IMR-90 (cell line): ENCODE measurements at places on chromosomes 7 and 10. TPM values are rescaled to one million over a fixed set of nuclear protein-coding genes. Genes with fewer than 3 reads are reported as not detected.

DNA sequence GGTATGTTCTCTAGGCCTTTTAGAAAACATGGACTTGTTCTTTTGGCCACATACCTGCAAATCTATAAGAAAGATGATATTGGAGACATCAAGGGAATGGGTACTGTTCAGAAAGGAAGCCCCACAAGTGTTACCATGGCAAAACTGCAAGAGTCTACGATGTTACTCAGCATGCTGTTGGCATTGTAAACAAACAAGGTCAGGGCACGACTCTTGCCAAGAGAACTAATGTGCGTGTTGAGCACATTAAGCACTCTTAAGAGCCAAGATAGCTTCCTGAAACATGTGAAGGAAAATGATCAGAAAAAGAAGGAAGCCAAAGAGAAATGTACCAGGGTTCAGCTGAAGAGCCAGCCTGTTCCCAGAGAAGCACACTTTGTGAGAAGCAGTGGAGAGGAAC is 37.1 kb downstream of the SDK1 start:
- no peaks in the 10 kb centered on the region for H3K27me3 ChIP-seq
- H3K4me3 ChIP-seq: no peak overlapping the region
- no peak overlapping the region for H3K27ac ChIP-seq

DNA sequence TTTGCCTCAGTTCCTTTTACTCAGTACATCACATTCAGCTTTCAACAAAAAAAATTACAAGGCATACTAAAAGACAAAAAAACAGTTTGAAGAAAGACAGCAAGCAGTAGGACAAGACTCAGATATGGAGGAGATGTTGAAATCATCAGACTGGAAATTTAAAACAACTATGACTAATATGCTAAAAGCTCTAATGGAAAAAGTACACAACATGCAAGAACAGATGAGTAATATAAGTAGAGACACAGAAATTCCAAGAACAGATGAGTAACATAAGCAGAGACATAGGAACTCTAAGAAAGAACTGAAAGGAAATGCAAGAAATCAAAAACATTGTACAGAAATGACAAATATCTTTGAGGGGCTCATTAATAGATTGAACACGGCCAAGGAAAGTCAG is 402.6 kb downstream of the NEBL start:
- no peak overlapping the region for H3K27ac ChIP-seq
- H3K4me1 ChIP-seq: no peaks in the 10 kb centered on the region
- H3K4me3 ChIP-seq: no peak overlapping the region

GRCh38 chr10:49310460-49310859 is 11.5 kb downstream of the C10orf71 start:
- no peaks in the 10 kb centered on the region for H3K36me3 ChIP-seq
- H3K4me3 ChIP-seq: no peak overlapping the region
- no peak overlapping the region for H3K27ac ChIP-seq
- no peak for DNase-seq

DNA sequence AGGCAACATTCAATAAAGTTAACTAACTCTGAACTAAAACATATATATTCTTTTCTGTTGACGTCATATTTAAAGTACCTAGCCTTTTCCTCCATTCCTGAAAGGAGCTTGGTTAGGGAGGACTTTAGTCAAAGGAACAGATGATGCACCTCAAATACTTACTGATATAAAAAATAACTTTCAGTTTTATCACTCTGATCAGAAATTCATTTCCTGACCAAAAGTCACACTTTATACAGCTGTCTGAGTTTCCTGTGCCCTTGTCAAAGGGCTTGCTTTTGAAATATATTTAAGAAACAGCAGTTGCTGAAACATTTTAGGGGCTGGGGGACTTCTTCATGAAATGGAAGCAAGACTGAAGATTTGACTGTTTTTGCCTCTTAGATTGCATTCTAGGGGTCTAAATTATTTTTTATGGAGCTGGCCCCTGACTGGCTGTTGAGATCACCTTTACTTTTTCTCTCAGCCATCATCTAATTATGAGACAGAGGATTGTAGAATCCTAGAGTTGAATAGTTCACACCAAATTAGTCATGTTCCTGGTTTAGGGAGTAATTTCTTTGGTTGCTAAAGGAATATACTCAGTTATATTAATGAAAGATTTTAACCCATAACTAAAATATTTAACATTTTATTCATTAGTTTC is 46.6 kb downstream of the GLCCI1 start:
- H3K36me3 ChIP-seq: no peaks in the 10 kb centered on the region
- no peak for DNase-seq
- no peak overlapping the region for H3K27ac ChIP-seq
- no peaks in the 10 kb centered on the region for H3K27me3 ChIP-seq
- no peaks in the 10 kb centered on the region for H3K4me1 ChIP-seq
- H3K4me3 ChIP-seq: no peak overlapping the region

- H3K4me1 ChIP-seq: peaks cover 21% of the 10 kb centered on the region
- no peak overlapping the region for H3K27ac ChIP-seq
- H3K27me3 ChIP-seq: no peaks in the 10 kb centered on the region
These were observed 18.4 kb upstream of the GIMAP8 start for GRCh38 chr7:150431839-150432658.

GRCh38 chr7:120256344-120257070 is 16.5 kb upstream of the KCND2 start:
- no peaks in the 10 kb centered on the region for H3K36me3 ChIP-seq
- DNase-seq: no peak
- H3K27me3 ChIP-seq: no peaks in the 10 kb centered on the region

LIPF gene
- total RNA-seq: not detected in 2 replicates
